Renal cortical epithelial cell (primary cell): ENCODE measurements at places on chromosomes 6 and 20. TPM values are rescaled to one million over a fixed set of nuclear protein-coding genes. Genes with fewer than 3 reads are reported as not detected.

The TRIM26 gene
- total RNA-seq, result 23.4 and 45.6 TPM in 2 replicates

The TMEM217 gene
- 5.7 and 13.0 TPM in 2 replicates for total RNA-seq

DNA sequence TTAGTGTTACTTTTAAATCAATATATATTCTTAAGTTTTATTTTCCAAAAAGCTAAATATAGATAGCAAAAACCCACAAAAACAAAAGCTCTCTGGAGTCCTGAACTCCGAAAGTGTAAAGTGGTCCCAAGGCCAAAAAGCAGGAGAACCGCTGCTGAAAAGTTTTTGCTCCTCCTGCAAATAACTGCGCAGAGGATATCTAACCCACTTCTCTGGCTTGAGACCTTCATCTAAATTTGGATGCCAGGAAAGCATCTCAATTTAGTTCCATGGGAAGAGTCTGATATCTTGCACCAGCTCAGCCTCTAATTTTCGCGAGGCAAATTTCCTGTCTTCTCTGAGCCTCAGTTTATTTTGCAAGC, 523 bp downstream of the MRPS10 start:
- no peak for DNase-seq

GRCh38 chr6:4412488-4412887, 277.1 kb upstream of the ECI2 start:
- no peak for DNase-seq

The MRPS26 gene
- total RNA-seq, result 31.2 and 36.6 TPM in 2 replicates

The RNF39 gene
- total RNA-seq, result 0.05 TPM in 1 of 2 replicates, not detected in the other

DNA sequence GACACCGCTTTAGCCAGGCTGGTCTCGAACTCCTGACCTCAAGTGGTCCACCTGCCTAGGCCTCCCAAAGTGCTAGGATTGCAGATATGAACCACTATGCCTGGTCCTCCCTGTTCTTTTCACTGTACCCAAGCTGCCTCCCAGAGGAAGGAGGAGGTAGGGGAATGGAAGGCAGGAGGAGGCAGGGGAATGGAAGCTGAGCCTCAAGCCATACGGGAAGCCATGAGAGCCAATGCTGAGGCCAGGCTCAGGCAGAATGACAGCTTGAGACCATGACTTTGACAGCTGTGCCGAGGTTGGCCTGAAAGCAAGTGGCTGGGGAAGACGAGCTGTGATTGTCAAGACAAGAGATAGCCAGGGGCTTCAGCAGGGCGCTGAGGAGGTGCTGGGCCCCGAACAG, 13.6 kb upstream of the ZNF335 start:
- DNase-seq, result no peak

The GSTA1 gene
- 0.15 TPM in 1 of 2 replicates, not detected in the other for total RNA-seq

DNA sequence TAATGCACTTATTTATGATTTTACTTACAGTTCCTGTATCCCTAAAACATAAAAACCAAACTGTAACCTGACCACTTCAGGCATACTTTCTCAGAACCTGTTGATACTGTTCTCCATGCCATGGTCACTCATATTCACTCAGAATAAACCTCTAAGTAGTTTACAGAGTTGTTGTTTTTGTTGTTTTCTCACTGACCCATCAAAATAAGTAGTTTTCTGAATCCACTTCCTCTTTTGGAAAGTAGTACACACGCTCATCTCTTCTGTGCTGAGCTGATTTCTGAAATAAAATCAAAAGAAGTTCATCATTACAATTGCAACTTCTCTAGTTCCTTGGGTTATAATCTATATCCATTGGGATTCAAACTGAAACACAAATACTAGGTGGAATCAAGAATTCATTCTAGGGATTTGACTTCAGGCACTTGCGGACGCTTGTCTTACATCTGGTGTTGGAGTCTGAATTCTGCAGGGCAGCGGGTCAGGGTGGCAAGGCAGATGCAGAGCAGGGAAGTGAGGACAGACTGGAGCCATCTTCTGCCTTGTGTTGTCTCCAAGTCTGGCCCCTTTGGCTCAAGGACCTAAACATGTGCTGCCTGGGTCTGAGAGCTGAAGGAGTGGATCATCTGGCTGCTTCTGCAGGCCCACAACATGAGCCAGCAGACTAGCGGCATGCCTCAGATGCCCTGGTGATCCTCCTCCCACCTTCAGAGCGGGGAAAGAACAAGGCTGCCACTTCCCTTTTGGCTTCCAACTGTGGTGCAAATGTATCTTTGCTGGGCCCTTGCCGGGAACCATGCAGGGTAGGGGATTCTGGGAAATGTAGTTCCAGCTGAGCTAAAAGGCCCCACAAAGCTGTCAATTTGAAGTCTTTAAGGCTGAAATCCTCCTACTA, 167.9 kb upstream of the MYLIP start:
- no peak for DNase-seq

The SLPI gene
- total RNA-seq, result 58.2 and 256 TPM in 2 replicates

DNA sequence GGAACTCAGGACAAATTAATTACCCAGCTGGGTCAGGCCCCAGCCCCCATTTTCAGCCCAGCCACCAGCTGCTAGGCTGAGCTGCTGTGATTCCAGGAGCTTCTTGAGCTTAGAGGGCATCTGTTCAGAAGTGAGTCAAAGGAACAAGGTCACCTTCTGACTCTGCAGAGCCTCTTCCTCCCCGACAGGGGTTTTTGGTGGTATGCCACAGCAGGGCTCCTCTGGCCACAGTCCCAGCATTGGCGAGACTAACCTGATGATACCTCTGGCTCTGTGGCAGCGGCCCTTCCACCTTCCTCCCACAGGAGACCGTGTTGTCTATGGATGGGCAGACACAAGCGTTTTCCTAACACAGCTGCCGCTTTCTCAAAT, 39.7 kb downstream of the ZC3H12D start:
- DNase-seq, result no peak

DNA sequence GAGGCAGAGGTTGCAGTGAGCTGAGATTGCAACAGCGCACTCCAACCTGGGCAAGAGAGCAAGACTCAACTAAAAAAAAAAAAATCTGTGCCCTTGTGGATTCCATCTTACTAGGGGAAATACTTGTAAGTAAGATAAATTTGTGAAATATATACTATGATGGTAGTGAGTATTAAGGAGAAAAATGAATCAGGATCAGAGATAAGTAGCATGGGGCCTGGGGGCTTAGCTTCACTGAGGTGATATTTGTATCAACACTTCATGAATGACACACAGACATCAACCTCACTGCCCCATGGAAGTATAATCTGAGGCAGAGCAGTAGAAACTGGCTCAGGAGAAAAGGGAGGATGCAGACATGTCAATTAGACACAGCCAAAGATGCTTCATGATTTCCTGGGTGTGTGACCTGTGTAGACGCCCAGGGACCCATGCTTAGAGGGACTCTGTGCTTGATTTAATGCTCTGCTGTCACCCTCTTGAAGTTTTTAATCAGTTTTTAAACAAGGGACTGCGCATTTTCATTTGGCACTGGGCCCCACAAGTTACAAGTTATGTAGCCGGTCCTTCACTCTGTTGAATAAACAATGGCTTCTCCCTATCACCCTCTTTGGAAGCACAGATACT, 41.9 kb downstream of the PCNA start:
- DNase-seq, result no peak

DNA sequence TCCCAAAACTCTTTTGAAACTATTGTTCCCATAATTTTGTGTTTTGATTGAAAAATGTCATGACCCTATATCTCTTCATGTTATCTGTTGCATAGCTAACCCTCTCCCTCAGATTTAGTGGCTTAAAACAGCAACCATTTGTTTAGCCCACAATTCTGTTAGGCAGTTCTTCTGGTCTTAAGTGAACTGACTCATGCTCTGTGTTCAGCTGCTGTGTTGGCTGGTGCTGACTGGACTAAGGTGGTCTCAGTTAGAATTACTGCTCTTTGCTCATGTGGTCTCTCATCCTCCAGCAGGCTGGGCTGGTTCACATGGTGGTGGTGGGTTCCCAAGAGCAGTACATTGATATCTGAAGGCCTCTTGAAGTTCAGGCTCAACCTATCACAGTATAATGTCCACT, 80.8 kb downstream of the KHDC1L start:
- DNase-seq, result no peak

The OPRM1 gene
- not detected in 2 replicates for total RNA-seq

The TLDC2 gene
- total RNA-seq, result 0.35 and 0.50 TPM in 2 replicates

DNA sequence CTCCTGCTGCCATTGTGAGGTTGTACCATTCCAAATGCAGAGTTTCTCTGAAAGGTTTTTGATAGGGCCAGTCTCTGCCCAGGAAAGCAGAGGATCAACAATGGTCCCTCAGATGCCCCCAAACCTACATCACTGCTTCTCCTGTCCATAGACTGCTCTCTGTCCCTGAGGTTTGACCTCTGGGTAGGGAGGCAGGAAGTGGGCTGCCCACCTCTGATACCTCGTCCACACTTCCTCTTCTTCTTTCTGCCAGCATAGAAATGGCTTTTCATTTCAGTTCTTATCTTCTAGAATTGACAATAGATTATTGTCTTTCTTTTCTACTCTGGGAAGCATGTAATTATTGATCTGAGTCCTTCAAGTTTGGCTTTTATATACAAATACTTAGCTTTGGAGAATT, 170.6 kb downstream of the TRMT11 start:
- no peak for DNase-seq

DNA sequence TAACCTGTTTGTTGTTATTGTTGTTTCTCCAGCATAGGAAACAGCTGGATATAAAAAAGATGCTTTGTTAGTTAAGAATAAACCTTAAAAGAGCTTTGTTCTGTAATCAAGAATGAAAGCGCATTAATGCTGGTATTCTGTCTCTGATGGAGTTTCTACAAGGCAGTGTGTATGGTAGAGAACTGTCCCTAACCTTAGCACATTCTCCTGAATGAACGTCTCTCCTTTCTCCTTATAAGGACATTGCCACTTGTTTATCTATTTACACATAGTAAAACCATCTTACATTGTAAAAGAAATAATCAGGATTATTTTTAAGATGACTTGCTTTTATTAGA, 33.8 kb upstream of the LCA5 start:
- no peak for DNase-seq

The RAET1L gene
- total RNA-seq, result 0.99 and 3.1 TPM in 2 replicates

The HS3ST5 gene
- total RNA-seq, result not detected in 2 replicates

GRCh38 chr20:36528875-36529417, 12.4 kb upstream of the MYL9 start:
- no peak for DNase-seq

GRCh38 chr6:3656076-3656475, 95.4 kb downstream of the PXDC1 start:
- no peak for DNase-seq

The CST2 gene
- not detected in 2 replicates for total RNA-seq

- peak; percentile 54 for DNase-seq
These were observed 90.5 kb downstream of the SYNJ2 start for GRCh38 chr6:158072083-158072721.

The RIMS4 gene
- 0.05 TPM in 1 of 2 replicates, not detected in the other for total RNA-seq

The ZHX3 gene
- 25.0 and 59.4 TPM in 2 replicates for total RNA-seq

DNA sequence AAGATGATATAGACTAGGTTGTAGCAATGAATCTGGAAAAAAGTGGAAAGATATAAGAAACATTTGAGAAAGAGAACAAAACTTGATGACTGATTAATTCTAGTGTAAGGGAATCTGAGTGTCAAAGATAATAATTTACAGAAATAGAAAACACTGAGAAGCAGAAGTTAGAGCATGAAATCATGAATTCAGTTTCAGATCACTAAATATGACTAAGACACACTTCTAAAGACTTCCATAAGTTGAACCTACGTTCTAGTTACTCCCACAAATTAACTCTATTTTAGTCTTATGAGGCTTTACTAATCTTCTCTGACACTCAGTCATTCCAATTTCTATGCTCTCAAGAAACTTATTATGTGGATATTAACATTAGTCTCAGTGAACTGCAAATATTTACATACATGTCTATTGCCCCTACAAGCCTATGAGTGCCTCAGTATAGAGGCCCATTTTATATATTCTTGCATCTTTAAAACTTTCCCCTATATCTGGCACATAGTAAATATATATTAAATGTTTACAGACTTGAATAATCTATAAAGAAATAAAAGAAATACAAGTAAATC, 30.4 kb downstream of the IBTK start:
- DNase-seq, result peak; percentile 42

DNA sequence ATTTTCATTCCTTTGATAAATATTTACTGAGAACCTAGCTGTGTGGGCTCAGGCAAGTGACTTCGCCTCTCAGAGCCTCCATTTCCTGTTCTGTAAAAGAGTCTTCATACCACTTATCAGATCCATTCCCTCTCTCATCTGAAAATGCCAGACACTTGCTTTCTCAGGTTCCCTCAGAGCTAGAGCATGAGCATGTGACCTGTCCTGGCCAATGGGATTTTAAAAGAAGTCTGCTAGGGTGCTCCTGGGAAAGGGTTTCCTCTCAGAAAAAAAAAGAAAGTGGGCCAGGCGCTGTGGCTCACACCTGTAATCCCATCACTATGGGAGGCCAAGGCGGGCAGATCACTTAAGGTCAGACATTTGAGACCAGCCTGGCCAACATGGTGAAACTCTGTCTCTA, 5.3 kb downstream of the KCNB1 start:
- no peak for DNase-seq

GRCh38 chr6:34200340-34200971, 36.2 kb upstream of the HMGA1 start:
- DNase-seq, result no peak

The SRMS gene
- total RNA-seq, result not detected in 2 replicates

The IL22RA2 gene
- total RNA-seq, result not detected in 2 replicates
